Small intestine (tissue), 16 donors: ENCODE measurements at places on chromosomes 1 and 21. TPM values are rescaled to one million over a fixed set of nuclear protein-coding genes. Genes with fewer than 3 reads are reported as not detected.
A peak's percentile ranks its signal among the peaks of the same experiment; 100 is the strongest.

GRCh38 chr1:43636006-43636641 lies 13.8 kb upstream of the KDM4A start:
- H3K27me3 ChIP-seq, result no peaks in the 10 kb centered on the region
- H3K27ac ChIP-seq, result no peak overlapping the region
- no peaks in the 10 kb centered on the region for H3K4me1 ChIP-seq
- no peak for DNase-seq

DNA sequence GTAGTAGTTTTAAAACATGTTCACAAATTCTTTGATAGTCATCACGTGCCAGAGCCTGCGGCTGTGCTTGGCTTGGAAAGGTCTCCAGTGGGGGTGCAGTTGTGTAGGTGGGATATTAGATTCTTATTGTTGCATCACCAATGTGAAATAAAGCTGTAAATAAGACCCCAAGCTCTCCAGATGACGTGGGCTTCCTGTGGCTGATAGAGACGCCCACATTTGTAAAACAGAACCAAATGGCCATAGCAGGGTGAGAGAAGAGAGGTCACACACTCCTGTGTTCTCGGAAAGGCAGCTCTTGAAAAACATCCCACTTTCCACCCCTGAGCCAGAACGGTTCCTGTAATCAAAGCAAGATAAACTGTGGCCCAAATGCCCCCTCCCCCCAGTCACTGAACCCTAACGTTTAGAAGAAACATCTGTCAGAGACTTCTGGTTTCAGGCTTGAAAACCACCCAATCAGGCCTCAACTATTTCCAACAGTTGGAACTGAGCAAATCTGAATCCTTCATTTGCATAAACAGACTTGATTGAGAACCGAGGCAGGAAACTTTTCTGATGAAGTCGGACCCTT lies 6.6 kb upstream of the NTPCR start:
- no peak overlapping the region for H3K27ac ChIP-seq
- H3K36me3 ChIP-seq, result no peaks in the 10 kb centered on the region
- no peaks in the 10 kb centered on the region for H3K27me3 ChIP-seq
- H3K4me3 ChIP-seq, result no peak overlapping the region
- no peaks in the 10 kb centered on the region for H3K4me1 ChIP-seq
- no peak for DNase-seq

DNA sequence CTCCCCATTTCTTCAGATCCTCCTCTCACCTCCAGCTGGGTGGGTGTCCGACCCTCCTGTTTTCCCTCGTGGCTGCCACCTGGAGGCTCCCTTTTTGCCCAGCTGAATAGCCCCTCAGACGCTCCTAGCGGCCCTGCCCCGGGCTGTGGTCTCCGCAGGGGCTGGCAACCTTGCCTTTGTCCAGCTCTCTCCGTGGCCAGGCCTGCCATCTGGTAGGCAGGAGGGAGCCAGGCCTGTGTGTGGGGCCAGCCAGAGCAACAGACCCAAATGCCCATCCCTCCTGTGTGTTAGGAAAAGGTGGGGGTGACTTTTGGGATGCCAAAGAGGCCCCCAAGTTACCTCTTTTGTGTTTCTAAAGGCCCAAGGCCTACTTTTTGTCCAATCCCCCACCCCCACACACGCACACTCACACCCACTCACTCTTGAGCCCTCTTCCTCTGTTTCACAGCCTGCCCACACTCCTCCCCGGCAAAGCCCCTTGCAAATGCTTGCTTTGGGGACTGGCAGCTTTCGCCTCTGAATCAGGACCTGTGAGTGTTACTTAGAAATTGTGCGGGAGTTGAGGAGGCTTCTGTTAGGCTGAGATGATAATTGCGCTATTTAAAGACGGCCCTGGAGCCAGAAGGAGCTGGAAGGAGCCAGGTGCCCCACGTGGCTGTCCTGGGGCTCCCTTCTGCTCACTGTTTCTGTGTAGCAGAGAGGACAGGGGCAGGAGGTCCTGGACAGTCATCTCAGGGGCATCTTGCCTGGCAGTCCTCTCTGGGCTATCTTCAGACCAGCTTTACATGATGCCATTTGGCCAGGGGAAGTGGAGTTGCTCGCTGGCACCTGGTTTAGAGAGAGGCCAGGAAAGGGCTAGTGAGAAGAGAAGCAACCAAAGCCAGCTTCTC lies 9.1 kb downstream of the PPFIA4 start:
- no peaks in the 10 kb centered on the region for H3K36me3 ChIP-seq
- no peak overlapping the region for H3K4me3 ChIP-seq
- no peak overlapping the region for H3K27ac ChIP-seq
- H3K27me3 ChIP-seq, result no peaks in the 10 kb centered on the region

GRCh38 chr1:48530727-48531351 lies 58.8 kb upstream of the SPATA6 start:
- peaks cover 3% of the 10 kb centered on the region for H3K4me1 ChIP-seq
- no peak overlapping the region for H3K4me3 ChIP-seq

GRCh38 chr1:207088701-207089626 lies at the start of gene C4BPB:
Gene C4BPB (plus strand): TSS chr1:207088860. CDS start chr1:207089532, 672 bp downstream.
- DNase-seq, result peak; percentile 62
- peak within 1 kb of the TSS; percentile 7 for H3K27ac ChIP-seq
- H3K27me3 ChIP-seq, result no peaks in the 10 kb centered on the region

- DNase-seq, result no peak
- no peak overlapping the region for H3K27ac ChIP-seq
- H3K36me3 ChIP-seq, result no peaks in the 10 kb centered on the region
- H3K27me3 ChIP-seq, result no peaks in the 10 kb centered on the region
- no peaks in the 10 kb centered on the region for H3K4me1 ChIP-seq
- no peak overlapping the region for H3K4me3 ChIP-seq
Observed at GRCh38 chr1:172324761-172325160, 95.7 kb upstream of the C1orf105 start.

GRCh38 chr21:41627428-41627827 lies 119.5 kb upstream of the TMPRSS2 start:
- H3K36me3 ChIP-seq, result no peaks in the 10 kb centered on the region
- no peak overlapping the region for H3K27ac ChIP-seq
- H3K4me3 ChIP-seq, result no peak overlapping the region
- H3K4me1 ChIP-seq, result peaks cover 28% of the 10 kb centered on the region
- no peaks in the 10 kb centered on the region for H3K27me3 ChIP-seq
- no peak for DNase-seq

- peak; percentile 93 for DNase-seq
- H3K36me3 ChIP-seq, result no peaks in the 10 kb centered on the region
- H3K27me3 ChIP-seq, result peaks cover 70% of the 10 kb centered on the region
- peaks cover 4% of the 10 kb centered on the region for H3K4me1 ChIP-seq
- no peak within 1 kb of the TSS for H3K27ac ChIP-seq
- peak within 1 kb of the TSS; percentile 58 for H3K4me3 ChIP-seq
Observed at GRCh38 chr1:154404984-154405746, at the start of gene IL6R. Gene IL6R (plus strand): TSS chr1:154405343. CDS start chr1:154405630, 287 bp downstream.

- H3K27ac ChIP-seq, result no peak overlapping the region
- H3K36me3 ChIP-seq, result peaks cover 35% of the 10 kb centered on the region
- DNase-seq, result no peak
- H3K4me1 ChIP-seq, result no peaks in the 10 kb centered on the region
Observed at GRCh38 chr21:31985398-31985797, 112.6 kb downstream of the HUNK start.

DNA sequence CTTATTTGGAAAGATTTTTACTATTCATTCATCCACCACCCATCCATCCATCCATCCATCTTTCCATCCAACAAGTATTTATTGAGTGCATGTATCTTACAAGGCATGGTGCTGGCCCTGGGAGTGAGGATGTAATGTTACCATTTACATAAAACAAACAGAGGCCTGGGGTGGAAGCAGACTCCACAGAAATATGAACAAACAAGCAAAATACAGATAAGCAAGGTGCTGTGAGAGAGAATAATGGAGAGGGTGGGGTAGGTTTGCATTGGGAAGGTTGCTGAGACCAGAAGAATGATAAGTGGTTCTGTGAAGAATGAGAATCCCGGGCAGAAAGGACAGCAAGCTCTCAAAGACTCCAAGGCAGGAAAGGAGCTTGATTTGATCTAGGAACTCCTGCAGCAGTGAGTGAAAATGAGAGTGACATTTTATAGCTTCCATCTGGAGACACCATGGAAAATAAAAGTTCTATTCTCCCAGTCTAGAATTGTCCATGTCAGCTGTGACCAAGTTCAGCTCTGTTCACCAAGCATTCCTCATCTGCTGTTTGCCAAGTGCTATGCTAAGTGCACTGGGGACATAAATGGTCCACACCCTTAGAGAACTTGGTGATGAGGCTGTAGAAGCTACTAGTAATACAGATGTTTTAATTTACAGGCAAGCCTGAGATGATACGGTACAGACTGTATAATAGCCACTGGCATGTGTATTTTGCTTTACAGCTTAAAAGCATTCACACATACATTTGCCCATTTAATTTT lies 75.3 kb downstream of the PEX14 start:
- peaks cover 14% of the 10 kb centered on the region for H3K36me3 ChIP-seq
- H3K4me3 ChIP-seq, result no peak overlapping the region
- H3K27ac ChIP-seq, result no peak overlapping the region
- H3K27me3 ChIP-seq, result no peaks in the 10 kb centered on the region

- peaks cover 28% of the 10 kb centered on the region for H3K4me1 ChIP-seq
- H3K4me3 ChIP-seq, result no peak overlapping the region
- peak overlapping the region; percentile 73 for H3K27ac ChIP-seq
- H3K27me3 ChIP-seq, result no peaks in the 10 kb centered on the region
Observed at GRCh38 chr21:42037516-42037915, 27.4 kb upstream of the ZBTB21 start.

- H3K4me1 ChIP-seq, result no peaks in the 10 kb centered on the region
- no peaks in the 10 kb centered on the region for H3K27me3 ChIP-seq
- H3K36me3 ChIP-seq, result no peaks in the 10 kb centered on the region
- DNase-seq, result peak; percentile 12
Observed at GRCh38 chr1:64184003-64184440, 19.4 kb upstream of the UBE2U start.

- H3K27me3 ChIP-seq, result no peaks in the 10 kb centered on the region
- H3K36me3 ChIP-seq, result no peaks in the 10 kb centered on the region
- no peak for DNase-seq
- no peak overlapping the region for H3K27ac ChIP-seq
Observed at GRCh38 chr1:73029571-73029970, 747.2 kb upstream of the NEGR1 start.

GRCh38 chr1:37169241-37169640 lies 134.9 kb upstream of the GRIK3 start:
- H3K4me3 ChIP-seq, result no peak overlapping the region
- no peak for DNase-seq
- H3K27me3 ChIP-seq, result no peaks in the 10 kb centered on the region
- H3K4me1 ChIP-seq, result no peaks in the 10 kb centered on the region
- no peak overlapping the region for H3K27ac ChIP-seq

GRCh38 chr1:114720492-114720891 lies 3.9 kb upstream of the NRAS start:
- peak; percentile 77 for DNase-seq
- peaks cover 15% of the 10 kb centered on the region for H3K36me3 ChIP-seq
- H3K4me3 ChIP-seq, result no peak overlapping the region

DNA sequence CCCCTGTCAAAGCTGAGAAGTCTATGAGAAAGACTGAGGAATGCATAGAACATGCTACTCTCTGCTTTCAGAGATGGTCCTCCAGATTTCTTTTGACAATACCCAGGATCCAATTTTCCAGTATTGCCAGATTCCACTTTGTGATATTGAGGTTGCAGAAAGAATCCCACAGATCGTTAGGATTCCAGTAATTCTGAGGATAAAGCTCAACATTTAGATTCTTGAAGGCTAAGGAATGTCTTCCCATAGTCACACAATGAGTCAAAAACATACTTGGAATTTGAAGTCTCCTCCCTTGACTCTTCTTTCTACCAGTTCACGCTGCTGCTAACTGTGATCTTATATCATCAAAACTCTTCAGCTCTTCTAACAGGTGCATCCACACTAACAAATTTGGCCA lies 57.1 kb downstream of the TNFSF18 start:
- DNase-seq, result no peak
- no peaks in the 10 kb centered on the region for H3K27me3 ChIP-seq
- no peaks in the 10 kb centered on the region for H3K36me3 ChIP-seq
- no peaks in the 10 kb centered on the region for H3K4me1 ChIP-seq

- peaks cover 13% of the 10 kb centered on the region for H3K27me3 ChIP-seq
- H3K4me1 ChIP-seq, result peaks cover 3% of the 10 kb centered on the region
- peak; percentile 89 for DNase-seq
- peak within 1 kb of the TSS; percentile 84 for H3K27ac ChIP-seq
Observed at GRCh38 chr1:239386453-239387303, at the start of gene CHRM3. Gene CHRM3 (plus strand): TSS chr1:239386568. CDS start chr1:239907452, 520,884 bp downstream.

DNA sequence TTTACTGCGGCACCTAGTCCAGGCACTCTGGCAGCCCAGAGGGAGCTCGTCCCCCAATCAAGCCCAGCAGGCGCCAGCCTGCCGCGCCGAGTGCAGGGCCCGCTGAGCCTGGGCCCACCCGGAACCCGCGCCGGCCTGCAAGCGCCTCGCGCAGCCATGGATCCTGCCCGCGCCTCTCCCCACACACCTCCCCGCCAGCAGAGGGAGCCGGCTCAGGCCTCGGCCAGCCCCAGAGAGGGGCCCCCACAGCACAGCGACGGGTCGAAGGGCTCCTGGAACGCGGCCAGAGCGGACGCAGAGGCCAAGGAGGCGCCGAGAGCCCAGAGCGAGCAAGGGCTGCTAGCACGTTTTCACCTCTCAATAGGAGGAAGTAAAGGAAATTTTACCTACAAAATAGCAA lies 767.0 kb downstream of the MRPL39 start:
- no peak overlapping the region for H3K27ac ChIP-seq
- no peaks in the 10 kb centered on the region for H3K36me3 ChIP-seq
- no peaks in the 10 kb centered on the region for H3K27me3 ChIP-seq
- no peak overlapping the region for H3K4me3 ChIP-seq
- no peak for DNase-seq
- H3K4me1 ChIP-seq, result no peaks in the 10 kb centered on the region

DNA sequence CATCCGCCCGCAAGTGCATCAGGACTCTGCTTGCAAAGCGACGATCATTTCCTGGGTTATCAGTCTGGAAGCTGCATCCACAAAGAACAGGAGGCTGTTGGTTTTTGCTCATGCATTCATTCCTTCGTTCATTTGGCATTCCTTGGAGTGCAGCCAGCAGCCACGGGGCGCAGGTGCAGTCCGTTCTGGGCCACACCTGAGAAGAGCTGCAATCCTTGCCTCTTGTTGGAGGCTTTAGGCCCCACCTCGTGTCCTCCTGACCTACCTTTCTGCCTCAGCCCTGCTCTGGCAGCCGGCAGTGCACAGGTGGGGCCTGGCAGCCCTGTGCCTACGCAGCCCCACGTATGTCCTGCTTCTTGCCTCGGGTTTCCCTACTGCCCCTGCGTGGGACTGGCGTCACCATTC lies 19.6 kb upstream of the C2CD2 start:
- no peaks in the 10 kb centered on the region for H3K27me3 ChIP-seq
- H3K4me1 ChIP-seq, result no peaks in the 10 kb centered on the region
- DNase-seq, result peak; percentile 36

DNA sequence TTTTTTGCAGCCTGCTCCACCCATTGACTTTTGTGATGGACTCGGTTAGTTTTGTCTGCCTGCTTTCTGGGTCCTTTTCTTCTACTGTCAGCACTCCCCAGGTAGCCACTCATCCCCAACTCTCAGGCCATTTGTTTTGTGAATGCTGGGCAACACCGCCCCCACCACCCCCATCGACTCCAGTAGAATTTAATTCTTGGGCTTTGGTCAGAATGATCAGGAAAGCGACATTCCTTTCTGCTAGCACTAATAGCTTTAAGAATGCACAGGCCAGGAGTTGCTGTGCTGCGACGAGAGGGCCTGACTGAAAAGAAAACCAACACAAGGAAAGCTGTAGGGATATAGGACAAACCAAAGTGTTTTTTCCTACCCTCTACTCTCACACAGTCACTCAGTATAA lies 144.4 kb downstream of the CDC7 start:
- H3K4me1 ChIP-seq, result no peaks in the 10 kb centered on the region
- no peak overlapping the region for H3K27ac ChIP-seq
- H3K27me3 ChIP-seq, result no peaks in the 10 kb centered on the region

TTC39A gene
- polyA plus RNA-seq, result 10.3 TPM

ADAMTS5 gene
- under 0.01 TPM for polyA plus RNA-seq

PCP4L1 gene
- 2.0 TPM for polyA plus RNA-seq
